ENCODE measurements at places on chromosomes 1 and 21.
A peak's percentile ranks its signal among the peaks of the same experiment; 100 is the strongest.

DNA sequence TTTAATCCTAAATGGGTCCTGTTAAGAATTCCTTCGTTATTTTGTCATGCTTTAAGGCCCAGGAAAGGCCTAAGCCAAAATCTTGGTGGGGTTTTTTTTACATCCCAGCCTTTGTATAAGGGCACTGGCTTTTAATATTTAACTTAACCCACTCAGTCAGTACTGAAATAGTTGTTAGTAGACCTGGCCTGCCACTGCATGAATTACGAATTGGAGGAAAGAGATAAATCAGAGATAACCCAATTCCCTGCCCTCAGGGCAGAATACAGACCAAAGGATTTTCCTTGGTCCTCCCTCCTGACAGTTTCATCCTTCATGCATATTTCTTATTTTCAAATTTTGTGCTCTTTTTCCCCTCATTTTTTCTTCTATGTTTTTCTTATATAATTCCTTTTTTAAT lies 193.0 kb downstream of the FASLG start:
- H3K4me3 ChIP-seq, result no peak overlapping the region
- no peak overlapping the region for H3K27ac ChIP-seq
- H3K27me3 ChIP-seq, result no peaks in the 10 kb centered on the region
- no peaks in the 10 kb centered on the region for H3K36me3 ChIP-seq
- H3K4me1 ChIP-seq, result no peaks in the 10 kb centered on the region

DNA sequence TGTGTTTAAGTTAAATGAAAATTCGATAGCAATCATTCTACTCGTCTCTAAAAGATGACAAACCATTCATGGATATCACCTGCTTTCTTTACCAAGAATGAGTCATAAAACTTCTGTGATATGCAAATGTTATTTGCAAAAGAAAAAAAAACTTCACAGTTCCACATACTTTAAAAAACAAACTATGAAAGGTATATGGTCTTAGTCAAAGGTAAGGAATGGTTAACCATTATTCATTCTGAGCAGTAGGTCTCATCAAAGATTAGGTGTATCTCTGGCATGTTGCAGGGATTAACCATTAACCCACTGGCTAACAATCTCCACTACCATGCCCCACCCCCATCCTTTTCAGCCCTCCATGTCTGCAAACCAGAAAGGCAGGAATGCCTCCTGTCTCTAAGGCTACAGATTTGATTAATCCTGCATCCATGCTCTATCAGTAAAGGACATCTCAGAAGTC lies 44.4 kb downstream of the PTPN14 start:
- H3K4me3 ChIP-seq, result no peak overlapping the region
- no peak overlapping the region for H3K27ac ChIP-seq
- H3K36me3 ChIP-seq, result no peaks in the 10 kb centered on the region
- peaks cover 8% of the 10 kb centered on the region for H3K4me1 ChIP-seq

- no peak overlapping the region for H3K27ac ChIP-seq
- H3K27me3 ChIP-seq, result no peaks in the 10 kb centered on the region
- H3K4me1 ChIP-seq, result no peaks in the 10 kb centered on the region
- DNase-seq, result peak; percentile 25
- no peak overlapping the region for H3K4me3 ChIP-seq
Measured at GRCh38 chr1:25476186-25477097, 45.7 kb downstream of the MACO1 start.

DNA sequence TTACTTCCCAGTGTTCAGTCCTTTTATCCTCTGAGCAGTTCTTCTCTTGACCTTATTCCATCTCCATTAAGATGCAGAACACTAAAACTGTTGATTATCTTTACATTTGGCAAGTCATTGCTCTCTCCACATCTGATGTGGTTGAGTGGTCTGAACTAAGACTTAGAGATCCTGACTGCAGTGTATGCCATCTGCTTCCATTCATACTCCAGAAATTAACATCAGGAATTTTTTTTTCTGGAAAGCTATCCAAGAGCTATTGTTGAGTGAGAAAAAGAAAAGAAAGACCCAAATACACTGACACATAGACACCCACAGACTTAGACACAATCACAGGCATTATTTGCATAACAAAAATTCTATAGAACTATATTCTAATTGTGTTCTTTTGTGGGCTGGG lies 3.7 kb upstream of the TRIM62 start:
- no peaks in the 10 kb centered on the region for H3K4me1 ChIP-seq
- H3K36me3 ChIP-seq, result no peaks in the 10 kb centered on the region
- H3K4me3 ChIP-seq, result no peak overlapping the region
- no peak overlapping the region for H3K27ac ChIP-seq
- peaks cover 5% of the 10 kb centered on the region for H3K27me3 ChIP-seq

GRCh38 chr1:115310581-115311473 lies 27.2 kb downstream of the NGF start:
- no peak for DNase-seq
- peaks cover 2% of the 10 kb centered on the region for H3K27me3 ChIP-seq
- no peak overlapping the region for H3K27ac ChIP-seq
- H3K4me1 ChIP-seq, result no peaks in the 10 kb centered on the region

- no peaks in the 10 kb centered on the region for H3K27me3 ChIP-seq
- DNase-seq, result no peak
- no peaks in the 10 kb centered on the region for H3K4me1 ChIP-seq
- peaks cover 27% of the 10 kb centered on the region for H3K36me3 ChIP-seq
- no peak overlapping the region for H3K4me3 ChIP-seq
- no peak overlapping the region for H3K27ac ChIP-seq
Measured at GRCh38 chr1:22089787-22090186, 37.3 kb downstream of the CDC42 start.

DNA sequence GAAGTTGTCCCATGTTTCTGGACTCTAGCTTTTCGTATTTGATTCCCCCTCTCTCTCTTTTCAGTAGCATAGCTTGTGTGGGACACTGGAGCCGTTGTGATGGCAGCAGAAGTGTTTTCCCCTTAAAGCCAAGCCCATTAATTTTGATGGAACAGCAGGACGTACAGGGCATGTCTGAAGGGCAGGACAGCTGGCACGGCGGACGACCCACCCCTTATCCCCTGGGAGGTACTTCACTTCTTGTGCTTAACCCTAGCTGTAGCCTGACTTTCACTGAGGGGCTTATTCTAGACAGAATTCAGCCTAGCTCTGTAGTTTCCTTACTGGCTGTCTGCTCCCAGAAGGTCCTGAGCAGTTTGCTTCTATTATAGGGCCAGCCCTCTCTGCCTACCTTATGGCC lies 8.6 kb upstream of the PPFIA4 start:
- H3K36me3 ChIP-seq, result peaks cover 55% of the 10 kb centered on the region
- no peak overlapping the region for H3K4me3 ChIP-seq
- DNase-seq, result no peak
- no peaks in the 10 kb centered on the region for H3K27me3 ChIP-seq
- H3K4me1 ChIP-seq, result no peaks in the 10 kb centered on the region

DNA sequence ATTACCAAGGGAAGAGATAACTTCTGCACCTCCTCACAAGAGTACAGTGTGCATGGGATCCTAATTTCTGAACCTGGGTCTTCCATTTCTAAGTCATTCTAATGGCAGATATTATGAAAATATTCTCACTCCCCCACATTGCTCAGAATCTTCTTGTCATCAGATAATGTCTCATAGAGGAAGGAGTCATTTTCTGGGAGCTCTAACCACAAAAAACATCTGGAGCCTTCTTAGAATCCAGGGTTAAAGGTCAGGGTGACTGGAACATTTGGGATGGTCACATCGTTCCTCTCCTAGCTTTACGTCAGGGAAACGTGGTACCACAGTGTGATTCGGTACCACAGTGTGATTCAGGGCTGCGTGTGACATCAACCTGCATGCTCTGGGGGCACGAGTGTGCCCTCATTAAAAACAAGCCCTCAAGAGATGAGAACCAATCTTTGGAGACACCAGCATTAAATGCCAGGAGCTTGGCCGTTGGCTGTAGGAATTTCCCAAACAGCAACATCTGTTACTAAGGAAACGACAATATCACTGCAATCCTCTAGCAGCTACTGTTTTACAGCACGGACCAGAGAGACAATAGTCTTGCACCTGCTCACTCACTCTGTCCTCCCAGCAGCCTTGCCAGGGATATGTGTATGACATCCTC lies 179.1 kb downstream of the PSMG1 start:
- no peaks in the 10 kb centered on the region for H3K27me3 ChIP-seq
- H3K4me1 ChIP-seq, result peaks cover 19% of the 10 kb centered on the region
- H3K4me3 ChIP-seq, result no peak overlapping the region
- DNase-seq, result no peak
- no peaks in the 10 kb centered on the region for H3K36me3 ChIP-seq

DNA sequence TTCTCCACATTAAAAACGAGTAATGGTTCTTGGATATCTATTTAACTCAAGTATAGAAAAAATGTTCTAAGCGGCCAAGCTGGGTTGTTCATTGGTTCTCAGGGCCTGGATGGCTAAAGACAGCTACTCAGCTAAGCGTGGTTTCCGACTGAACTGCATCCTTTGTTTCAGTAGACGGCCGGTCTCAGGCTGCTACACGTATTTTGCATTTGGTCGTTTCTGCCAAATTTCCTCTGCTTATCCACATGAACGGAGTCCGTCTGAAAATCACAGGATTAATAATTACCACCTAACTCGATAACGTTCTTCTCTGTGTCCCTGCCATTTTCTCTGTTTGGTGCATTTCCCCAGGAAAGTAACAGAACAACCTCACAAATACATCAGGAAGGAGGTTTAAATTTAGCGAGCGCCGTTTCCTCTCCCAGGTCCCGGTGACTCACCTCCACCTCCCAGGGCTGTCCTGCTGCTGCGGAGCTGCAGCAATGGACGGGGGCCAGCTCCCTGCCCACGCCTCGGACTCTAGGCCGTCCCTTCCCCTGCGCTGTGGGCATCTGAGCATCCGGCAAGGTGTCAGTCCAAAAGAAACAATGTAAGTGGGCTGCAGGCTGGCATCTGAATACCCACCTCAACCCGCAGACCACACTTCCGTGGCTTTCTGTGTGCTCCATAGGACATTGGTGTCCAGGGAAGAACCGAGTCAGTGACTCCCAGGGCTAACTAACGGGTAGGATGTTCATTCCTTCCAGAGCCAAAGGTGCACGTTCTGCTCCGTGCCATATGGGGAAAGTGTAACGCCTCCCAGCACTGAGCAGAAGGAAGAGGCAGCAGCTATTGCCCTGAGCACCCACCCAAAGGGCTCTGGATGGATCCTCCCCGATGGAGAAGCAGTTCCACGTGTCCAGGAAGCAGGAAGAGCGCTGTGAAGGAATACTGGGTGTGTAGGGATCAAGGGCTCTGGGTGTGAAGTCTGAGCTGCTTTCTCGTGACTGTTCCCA lies 4.1 kb upstream of the GABRD start:
- H3K4me1 ChIP-seq, result peaks cover 3% of the 10 kb centered on the region
- no peak overlapping the region for H3K4me3 ChIP-seq
- peaks cover 48% of the 10 kb centered on the region for H3K27me3 ChIP-seq
- no peaks in the 10 kb centered on the region for H3K36me3 ChIP-seq
- no peak for DNase-seq

DNA sequence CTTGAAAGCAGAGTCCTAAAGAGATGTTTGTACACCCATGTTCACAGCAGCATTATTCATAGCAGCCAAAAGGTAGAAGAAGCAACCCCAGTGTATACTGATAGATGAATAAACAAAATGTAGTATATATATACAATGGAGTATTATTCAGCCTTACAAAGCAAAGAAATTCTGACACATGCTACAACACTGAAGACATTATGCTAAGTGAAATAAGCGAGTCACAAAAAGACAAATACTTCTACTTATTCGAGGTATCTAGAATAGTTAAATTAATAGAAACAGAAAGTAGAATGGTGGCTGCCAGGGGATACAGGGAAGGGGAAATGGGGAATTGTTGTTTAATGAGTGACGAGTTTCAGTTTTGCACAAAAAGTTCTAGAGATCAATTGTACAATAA lies 23.5 kb downstream of the COP1 start:
- peaks cover 3% of the 10 kb centered on the region for H3K4me1 ChIP-seq
- no peaks in the 10 kb centered on the region for H3K27me3 ChIP-seq
- H3K27ac ChIP-seq, result no peak overlapping the region

GRCh38 chr1:109388208-109388711 lies 9.5 kb downstream of the SORT1 start:
- no peak overlapping the region for H3K27ac ChIP-seq
- peaks cover 14% of the 10 kb centered on the region for H3K4me1 ChIP-seq
- H3K36me3 ChIP-seq, result peaks cover 4% of the 10 kb centered on the region
- no peak for DNase-seq

GRCh38 chr1:30882678-30883388 lies 25.7 kb downstream of the SDC3 start:
- peaks cover 13% of the 10 kb centered on the region for H3K36me3 ChIP-seq
- H3K4me1 ChIP-seq, result no peaks in the 10 kb centered on the region
- no peak overlapping the region for H3K27ac ChIP-seq

GRCh38 chr1:44820328-44821239 lies 12.3 kb downstream of the BTBD19 start:
- DNase-seq, result no peak
- H3K36me3 ChIP-seq, result no peaks in the 10 kb centered on the region
- no peaks in the 10 kb centered on the region for H3K27me3 ChIP-seq
- peak overlapping the region; percentile 93 for H3K27ac ChIP-seq

GRCh38 chr1:157310401-157310800 lies 172.2 kb upstream of the ETV3 start:
- no peak for DNase-seq
- no peaks in the 10 kb centered on the region for H3K36me3 ChIP-seq
- no peak overlapping the region for H3K27ac ChIP-seq
- H3K4me3 ChIP-seq, result no peak overlapping the region
- H3K4me1 ChIP-seq, result no peaks in the 10 kb centered on the region
- no peaks in the 10 kb centered on the region for H3K27me3 ChIP-seq

DNA sequence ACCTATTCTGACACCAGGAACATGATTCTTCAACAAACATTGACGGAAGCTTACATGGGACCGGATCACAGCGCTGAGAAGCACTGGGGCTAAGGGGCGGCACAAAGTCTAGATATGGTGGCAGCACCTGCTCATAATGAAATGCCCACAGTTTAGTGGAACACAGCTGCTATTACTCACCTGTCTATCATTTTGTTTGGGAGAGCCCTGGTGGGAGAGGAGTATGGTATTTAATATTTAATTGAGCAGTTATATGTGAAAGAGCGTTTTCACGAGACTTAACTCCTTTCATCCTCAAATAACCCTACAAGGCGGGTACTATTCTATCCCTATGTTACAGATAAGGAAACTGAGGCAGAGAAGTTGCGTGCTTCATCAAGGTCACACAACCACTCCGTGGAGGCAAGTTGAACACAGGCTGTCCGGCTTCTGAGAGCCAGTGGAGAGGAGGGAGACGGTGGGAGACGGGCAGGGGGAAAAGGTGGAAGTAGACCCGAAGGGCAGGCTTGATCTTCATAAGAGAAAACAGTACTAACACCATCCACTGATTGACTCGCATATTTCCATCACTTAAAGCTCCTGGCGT lies 790 bp upstream of the TSNAX start:
- no peaks in the 10 kb centered on the region for H3K27me3 ChIP-seq
- peak overlapping the region; percentile 98 for H3K27ac ChIP-seq
- peaks cover 6% of the 10 kb centered on the region for H3K4me1 ChIP-seq
- H3K36me3 ChIP-seq, result no peaks in the 10 kb centered on the region
- DNase-seq, result no peak

GRCh38 chr1:27879374-27880082 lies 7.2 kb downstream of the THEMIS2 start:
- H3K36me3 ChIP-seq, result no peaks in the 10 kb centered on the region
- no peaks in the 10 kb centered on the region for H3K27me3 ChIP-seq
- DNase-seq, result no peak
- H3K27ac ChIP-seq, result no peak overlapping the region
